Naive thymus-derived CD4-positive, alpha-beta T cell (primary cell): ENCODE measurements at places on chromosomes 4 and X.

DNA sequence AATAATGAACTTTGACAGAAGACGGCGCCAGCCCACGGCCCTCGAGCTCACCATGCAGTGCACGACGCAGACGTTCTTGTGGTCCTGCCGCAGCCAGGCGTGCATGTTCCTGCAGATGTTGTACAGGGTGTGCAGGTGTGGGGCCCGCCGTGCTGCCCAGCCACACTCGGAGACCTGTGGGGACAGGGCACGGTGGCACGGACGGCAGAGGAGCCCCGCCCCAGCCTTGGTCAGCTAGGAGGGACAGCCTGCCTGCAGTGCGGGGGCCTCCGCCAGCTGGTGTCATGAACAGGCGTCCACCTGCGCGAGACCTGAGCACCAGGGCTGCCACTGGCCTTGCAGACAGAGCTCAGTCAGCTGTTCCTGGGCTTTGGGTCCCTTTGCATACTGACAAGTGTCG, 49.5 kb downstream of the GAK start:
- no peak for DNase-seq

DNA sequence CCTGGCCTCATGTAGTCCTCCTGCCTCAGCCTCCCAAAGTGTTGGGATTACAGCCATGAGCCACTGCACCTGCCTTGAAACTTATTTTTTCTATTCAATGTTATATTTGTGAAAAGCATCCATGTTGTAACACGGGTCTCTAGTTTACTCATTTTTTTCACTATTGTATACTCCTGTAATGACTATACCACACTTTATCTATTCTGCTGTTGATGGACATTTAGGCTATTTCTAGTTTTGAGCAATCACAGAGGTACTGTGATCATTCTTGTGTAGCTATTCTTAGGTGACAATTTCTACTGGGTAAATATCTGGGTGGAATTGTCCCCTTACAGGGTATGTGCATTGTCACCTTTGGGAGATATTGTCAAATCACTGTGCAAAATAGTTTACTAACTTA, 3.6 kb downstream of the DRP2 start:
- no peak for DNase-seq

DNA sequence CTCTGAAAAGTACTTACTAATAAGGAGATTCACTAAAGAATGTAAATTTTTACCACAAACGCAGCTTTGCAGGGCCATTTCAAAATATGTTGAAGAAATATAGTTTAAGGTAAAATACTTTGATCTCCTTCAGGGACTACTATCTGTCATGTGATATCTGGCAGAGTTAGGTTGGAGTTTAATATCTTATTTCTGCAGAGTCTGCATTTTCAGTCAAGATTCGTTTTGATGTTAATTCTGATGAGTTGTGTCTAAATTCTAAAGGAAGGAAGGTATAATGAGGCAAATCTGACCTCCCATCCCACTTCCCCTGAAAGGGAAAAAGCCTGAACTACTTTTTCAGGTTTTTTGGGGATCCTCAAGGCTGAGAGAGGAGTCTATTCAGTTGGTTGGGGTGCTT, 123.9 kb upstream of the TECRL start:
- DNase-seq, result no peak

DNA sequence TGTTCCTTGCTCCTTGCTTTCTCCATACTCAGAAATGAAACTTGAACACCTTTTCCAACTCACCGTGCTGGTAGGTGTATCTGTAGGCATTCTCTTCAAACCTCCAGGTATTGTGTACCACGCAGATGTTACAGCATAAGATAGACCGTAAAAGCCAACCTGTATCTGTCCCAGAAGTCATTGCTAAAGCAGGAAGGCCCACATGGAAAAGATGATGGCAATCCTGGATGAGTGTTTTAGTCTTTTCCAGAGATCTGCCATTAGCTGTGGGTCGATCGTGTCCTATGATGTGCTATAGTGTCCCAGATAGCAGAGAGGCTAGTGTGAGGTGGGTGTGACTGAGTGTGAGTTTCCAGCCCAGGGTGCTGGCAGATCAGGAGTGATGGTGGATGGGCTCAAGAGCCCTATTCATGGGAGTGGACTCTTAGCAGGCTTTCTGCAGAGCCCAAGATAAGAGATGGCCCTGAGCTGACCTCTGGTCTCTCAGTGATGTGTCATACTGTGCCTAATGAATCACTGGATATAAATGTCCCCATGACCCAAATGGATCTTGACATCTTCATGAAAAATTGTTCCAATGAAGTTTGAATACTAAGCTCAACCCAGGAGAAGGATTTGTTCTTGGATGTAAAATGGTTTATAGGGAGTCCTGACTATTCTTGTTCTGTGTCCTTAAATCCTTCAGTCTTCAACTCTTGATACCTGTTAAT, 69.1 kb upstream of the WDR1 start:
- DNase-seq, result no peak

GRCh38 chr4:111501946-111502345, 643.3 kb upstream of the FAM241A start:
- no peak for DNase-seq

- DNase-seq, result no peak
Observed at GRCh38 chrX:1941321-1941720, 326.5 kb downstream of the ASMT start.
